Coronary artery (tissue), 2 donors: ENCODE measurements at places on chromosomes 3 and 15.

GRCh38 chr3:46067401-46067800, 40.1 kb upstream of the XCR1 start:
- no peak for DNase-seq

DNA sequence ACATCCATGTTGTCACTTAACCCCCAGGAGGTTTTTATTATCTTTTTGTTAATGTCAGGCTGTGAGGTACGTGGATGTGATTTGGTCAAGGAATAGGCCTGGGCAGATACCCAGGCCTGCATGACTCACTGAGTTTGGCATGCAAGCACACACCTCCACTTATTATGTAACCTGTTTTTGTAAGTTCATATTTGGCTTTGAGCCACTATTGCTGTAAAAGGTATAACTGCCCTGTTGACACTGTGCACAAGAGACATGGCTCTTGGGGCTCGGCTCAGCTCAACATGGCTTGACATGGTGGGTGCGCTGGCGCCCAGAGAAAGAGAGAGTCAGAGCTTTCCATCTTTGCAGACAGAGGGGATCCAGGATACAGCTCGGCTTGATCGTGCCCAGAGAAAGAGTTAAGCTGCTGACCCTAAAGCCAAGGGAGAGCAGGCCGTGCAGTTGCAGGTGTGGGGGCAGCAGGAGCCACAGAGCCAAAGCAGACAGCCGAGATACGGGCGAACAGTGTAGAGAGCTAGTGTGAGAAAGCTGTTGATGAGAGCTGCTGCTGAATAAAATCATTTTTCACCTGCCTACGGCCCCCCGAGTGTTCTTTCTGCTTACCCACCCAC, 67.9 kb upstream of the UNC13C start:
- DNase-seq, result no peak

DNA sequence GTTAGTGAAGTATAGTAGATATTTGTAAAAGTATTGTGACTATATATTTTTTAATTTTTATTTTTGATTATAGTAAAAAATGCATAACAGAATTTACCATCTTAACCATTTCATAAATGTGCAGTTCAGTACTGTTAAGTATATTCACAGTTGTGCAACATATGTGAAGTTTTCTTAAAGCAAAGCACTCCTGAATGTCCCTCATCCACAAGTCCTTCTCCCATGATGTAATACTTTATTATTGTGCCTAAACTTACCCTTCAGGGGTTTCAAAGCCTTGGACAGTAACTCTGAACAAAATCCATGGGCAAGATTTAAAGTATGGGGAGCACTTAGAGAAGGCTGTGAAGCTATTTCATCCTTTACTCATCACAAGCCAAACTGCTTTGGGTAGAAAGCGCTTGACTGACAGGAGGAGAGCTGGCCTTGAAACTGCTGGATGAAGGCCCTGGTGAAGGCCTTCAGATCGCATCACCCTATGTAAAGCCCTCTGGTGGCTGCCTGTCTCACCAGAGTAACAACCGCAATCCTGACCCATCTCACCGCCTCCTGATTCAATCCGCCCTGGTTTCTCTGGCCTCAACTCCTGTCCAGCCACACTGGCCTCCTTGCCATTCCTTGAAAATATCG, 28.0 kb downstream of the LSM3 start:
- no peak for DNase-seq

- no peak for DNase-seq
Observed at GRCh38 chr3:45280971-45281370, 54.9 kb upstream of the TMEM158 start.

- no peak for DNase-seq
Observed at GRCh38 chr3:63278171-63279004, at the start of gene SYNPR. SYNPR (plus strand) TSS chr3:63278308.

GRCh38 chr3:152458376-152459117, 189.8 kb downstream of the MBNL1 start:
- no peak for DNase-seq

DNA sequence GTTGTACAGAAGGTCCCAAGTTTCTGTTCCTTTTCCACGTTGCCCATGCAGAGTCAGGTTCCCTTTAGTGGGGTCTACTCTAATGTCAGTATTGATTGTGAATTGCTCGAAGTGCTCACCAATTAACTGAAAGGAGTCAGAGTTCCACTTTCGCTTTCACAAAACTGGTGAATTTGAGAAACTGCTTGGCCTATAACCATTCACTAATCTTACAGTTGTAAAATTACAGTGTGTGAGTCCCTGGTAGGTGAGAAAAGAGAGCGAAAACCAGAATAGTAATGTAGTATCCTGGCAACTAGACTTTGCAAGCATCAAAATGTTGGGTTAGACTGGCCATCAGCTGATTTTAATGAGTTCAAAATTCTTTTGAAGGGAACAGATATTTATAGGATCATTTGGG, 237.5 kb upstream of the CHRM5 start:
- no peak for DNase-seq

- no peak for DNase-seq
Observed at GRCh38 chr3:170705131-170705530, 119.3 kb upstream of the SLC7A14 start.

GRCh38 chr15:92753591-92753990, 98.0 kb upstream of the FAM174B start:
- DNase-seq, result no peak

- DNase-seq, result no peak
Observed at GRCh38 chr3:106482451-106482850, 613.6 kb upstream of the CBLB start.

DNA sequence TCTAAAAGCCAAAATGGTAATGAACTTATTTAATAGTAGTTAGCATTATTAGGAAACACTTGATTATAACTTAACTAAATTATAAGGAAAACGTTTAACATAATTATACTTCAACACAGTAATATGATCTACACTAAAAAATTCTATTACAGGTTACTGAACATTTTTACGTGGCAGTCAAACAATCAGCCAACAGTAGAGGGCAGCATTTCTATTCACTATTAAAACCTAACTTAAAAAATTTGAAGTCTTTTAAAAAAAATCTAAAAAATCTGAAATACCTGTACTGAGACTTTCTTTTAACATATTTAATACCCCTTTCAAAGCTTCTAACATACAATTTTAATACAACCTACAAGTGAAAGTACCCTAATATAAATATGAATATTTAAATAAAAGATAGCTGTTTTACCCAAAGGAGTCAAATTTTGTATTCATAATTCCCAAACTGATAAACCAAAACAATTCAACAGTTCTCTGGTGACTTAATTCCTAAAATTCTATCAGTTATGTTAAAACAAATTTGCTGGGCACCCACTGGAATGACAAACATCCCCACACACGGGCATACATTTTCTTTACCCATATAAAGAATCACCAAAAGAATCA, 41.5 kb downstream of the DLG1 start:
- DNase-seq, result no peak

DNA sequence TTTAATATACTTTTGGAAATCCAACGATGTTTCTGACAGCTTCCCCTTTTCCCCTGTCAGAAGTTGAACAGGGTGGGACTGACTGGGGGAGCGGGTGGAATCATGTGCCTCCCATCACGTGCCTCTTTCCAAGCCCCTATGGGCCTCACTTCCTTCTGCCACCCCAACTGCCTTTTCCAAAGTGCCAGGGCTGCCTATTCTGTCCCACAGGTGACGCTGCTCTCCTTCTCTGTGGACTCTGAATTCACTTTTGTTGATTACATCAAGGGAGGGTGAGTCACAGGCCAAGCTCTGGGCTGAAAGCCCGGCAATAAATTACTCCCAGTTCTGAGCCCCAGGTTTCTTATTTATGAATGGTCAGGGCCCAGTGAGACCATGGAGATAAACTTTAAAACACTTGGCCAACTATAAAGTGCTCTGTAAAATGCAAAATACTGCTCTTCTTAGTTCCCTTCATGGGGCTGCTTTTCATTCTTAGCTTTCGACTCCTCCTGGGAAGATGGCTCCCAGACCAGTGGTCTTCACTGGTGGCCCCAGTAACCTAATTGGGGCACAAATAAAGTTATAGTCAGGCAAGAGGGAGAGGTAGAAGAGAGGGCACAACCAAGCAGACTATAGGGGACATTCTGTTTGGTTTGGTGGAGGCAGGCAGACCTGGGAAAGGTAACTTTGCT, 12.3 kb downstream of the CPNE9 start:
- no peak for DNase-seq

GRCh38 chr3:123225016-123225415, 23.3 kb downstream of the SEC22A start:
- DNase-seq, result no peak

DNA sequence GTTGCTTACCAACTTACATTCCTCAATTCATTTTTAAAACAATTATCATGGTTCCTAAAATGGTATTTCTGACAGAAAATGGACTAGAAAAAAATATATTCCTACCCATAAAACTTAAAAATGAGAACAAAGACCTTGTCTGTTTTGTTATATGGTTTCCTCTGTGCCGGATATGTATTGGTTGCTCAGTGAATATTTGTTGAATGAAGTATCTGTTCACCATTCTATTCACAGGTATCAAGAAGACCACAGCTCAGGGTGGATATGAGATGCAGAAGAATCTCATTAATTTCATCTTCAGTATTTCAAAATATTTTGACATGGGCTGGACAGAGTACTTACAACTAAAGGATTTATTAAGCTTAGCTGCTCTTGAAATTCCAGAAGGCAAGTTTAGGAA, 58.1 kb downstream of the TUSC7 start:
- DNase-seq, result no peak

DNA sequence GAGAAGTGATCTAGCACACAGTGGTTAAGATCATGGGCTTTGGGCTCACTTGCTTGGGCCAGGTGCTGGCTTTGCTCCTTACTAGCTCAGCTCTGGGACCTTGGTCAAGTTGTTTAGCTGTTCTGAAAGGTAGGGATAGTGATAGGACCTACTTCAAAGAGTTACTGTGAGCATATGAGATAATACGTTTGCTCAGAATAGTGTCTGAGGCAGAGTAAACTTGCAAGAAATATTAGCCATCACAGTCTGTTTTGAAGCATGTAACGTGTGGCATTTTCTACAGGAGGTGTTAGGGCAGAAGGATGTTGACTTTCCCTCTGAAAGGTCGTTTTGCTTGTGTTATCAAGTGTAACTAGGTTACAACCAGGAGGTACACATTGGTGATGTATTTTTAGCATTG, 34.5 kb upstream of the NFKBIZ start:
- no peak for DNase-seq

- DNase-seq, result no peak
Observed at GRCh38 chr3:189137416-189137815, 34.4 kb upstream of the TPRG1 start.

- DNase-seq, result no peak
Observed at GRCh38 chr15:29925227-29926082, 103.2 kb upstream of the TJP1 start.

DNA sequence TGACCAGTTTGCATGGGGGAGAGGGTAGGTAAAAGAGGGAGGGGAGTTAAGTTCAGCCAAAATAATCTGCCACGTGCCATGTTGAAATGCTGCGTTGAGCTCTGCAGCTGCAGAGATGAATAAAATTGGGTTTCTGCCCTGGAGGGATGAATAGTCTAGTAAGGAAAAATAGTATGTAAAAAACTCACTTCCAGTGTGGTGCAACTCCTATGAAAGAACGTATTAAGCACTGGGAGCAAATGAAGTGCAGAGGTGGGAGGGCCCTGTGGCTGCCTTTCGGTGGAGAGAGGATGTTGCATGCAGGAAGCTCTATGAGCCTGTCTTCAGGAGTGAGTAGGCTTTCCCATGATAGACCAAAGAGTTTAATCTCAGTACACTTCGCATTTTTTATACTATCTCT, 8.6 kb downstream of the CEP63 start:
- DNase-seq, result no peak

GRCh38 chr3:43907508-43907858, 216.7 kb downstream of the ABHD5 start:
- no peak for DNase-seq

GRCh38 chr15:68271854-68272471, 5.6 kb upstream of the FEM1B start:
- no peak for DNase-seq

DNA sequence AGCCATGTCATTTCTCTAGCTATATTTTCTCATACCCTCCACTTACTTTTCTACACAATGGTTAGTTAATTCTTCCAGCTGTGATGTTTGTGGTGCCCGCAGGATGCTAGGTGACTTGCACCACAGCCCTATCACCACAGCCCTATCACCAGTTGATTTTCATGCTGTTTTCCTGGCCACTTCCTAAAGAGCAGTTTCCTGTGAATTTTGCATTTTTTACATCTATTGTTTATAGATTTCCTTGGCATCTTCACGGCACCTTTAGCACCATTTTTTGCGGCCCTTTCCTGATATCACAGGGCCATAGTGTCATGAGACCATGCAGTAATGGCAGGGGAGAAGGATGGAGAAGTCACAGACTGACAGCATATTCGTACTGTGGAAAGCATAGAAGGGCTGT, 132.9 kb upstream of the PRICKLE2 start:
- no peak for DNase-seq

- DNase-seq, result no peak
Observed at GRCh38 chr3:119894195-119894594, 112.3 kb downstream of the NR1I2 start.

DNA sequence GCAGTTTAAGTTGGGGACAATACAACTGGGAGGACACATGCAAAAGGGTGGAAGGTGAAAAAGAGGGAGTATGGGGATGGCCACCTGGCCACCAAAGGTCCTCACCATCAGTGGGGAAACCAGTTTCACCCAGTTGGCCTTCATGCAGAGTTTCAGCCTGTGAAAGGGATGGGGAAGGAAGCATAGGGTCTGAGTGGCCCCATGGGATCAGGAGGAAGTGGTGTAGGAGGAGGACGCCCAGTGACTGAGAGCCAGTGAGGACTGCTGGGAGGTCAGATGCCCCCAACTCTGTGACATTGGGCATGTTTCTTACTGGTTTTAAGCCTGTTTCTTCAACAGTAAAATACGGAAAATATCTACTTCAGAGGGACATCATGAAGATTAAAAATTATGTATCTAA, 16.3 kb downstream of the BCL2A1 start:
- no peak for DNase-seq

DNA sequence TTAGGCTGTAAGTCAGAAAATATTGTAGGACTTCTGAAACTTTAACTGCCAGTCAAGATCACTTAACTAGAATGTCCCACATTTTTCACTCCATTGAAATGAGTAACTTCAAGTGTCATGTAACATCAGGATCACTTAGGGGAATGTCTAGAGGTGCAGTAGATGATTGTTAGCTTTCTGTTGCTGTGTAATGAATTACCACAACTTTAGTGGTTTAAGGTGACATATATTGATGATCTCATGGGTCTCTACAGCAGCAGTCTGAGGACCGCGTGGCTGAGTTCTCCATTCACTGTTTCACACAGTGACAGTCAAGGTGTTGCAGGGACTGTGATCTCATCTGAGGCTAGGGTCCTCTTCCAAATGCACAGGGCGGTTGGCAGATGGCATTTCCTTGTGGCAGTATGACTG, 82.7 kb downstream of the SLC25A26 start:
- no peak for DNase-seq

GRCh38 chr3:154132777-154133375, 11.7 kb downstream of the ARHGEF26 start:
- no peak for DNase-seq

DNA sequence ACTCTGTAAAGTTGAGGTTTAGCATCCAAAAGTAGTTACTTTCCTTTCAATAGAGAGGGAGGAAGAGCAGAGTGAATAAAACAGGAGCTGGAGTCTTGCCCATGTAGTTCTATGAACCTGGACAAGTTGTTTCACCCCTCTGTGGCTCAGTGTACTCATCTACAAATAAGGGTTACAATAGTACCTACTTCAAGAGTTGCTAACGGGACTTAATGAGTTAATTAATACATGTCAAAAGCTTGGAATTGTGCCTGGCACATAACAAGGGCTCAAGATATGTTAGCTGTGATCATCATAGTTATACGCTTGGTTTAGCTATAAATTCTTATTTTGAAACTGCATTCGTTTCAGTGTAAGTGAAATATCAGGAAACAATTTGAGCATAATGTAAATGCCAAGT, 388.5 kb upstream of the THBS1 start:
- no peak for DNase-seq

- DNase-seq, result no peak
Observed at GRCh38 chr15:26421065-26421464, 351.8 kb downstream of the GABRB3 start.
